ENCODE measurements at places on chromosomes 6 and 20.

DNA sequence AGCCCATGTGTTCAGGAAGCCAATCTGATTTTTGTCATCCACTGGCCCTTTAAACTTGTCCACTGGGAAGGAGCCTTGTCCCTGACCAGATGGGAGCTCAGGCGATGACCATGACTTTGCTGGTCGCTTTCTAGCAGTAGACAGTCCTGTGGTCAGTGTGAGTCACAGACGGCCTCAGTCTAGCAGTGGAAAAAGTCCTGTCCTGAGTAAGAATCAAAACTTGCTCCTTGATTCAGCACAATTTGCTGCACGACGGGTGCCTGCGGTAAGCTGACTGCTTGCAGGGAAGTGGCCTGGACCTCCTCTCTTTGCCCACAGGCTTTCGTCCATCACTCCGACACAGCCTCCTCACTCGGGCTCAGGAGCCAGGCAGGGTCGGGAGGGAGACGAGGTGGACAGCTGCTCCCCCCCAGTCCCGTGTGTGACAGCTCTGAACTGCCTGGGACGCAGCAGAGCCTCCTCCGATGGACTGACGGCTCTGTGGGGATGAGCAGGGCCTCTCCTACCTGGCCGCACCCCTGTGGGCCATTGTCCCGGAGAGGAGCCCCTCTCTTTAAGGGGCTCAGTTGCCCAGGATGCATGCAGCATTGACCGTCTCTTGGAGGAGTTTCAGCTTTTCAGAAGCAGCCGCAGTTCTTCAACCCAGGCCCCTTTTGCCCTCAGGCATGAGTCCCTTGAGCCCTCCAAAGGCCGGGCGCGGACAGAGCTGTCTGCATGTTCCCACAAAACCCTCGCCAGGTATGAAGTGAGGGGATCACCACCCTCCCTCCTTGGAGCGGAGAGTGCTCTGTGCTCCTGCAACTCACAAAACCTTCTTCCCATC lies 209.2 kb downstream of the ANKRD60 start:
- DNase-seq = no peak

DNA sequence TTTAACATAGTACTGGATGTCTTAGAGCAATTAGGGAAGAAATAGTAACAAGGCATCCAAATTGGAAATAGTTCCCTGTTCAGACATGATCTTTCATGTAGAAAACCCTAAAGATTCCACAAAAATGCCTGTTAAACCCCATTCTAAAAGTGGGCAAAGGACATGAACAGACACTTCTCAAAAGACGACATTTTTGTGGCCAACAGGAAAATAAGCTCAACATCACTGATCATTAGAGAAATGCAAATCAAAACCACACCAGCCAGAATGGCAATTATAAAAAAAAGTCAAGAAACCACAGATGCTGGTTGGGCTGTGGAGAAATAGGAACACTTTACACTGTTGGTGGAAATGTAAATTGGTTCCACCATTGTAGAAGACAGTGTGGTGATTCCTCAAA lies 109.9 kb upstream of the MOCS1 start:
- no peak for DNase-seq

GRCh38 chr6:5034328-5034727 lies 30.5 kb upstream of the RPP40 start:
- DNase-seq = no peak

DNA sequence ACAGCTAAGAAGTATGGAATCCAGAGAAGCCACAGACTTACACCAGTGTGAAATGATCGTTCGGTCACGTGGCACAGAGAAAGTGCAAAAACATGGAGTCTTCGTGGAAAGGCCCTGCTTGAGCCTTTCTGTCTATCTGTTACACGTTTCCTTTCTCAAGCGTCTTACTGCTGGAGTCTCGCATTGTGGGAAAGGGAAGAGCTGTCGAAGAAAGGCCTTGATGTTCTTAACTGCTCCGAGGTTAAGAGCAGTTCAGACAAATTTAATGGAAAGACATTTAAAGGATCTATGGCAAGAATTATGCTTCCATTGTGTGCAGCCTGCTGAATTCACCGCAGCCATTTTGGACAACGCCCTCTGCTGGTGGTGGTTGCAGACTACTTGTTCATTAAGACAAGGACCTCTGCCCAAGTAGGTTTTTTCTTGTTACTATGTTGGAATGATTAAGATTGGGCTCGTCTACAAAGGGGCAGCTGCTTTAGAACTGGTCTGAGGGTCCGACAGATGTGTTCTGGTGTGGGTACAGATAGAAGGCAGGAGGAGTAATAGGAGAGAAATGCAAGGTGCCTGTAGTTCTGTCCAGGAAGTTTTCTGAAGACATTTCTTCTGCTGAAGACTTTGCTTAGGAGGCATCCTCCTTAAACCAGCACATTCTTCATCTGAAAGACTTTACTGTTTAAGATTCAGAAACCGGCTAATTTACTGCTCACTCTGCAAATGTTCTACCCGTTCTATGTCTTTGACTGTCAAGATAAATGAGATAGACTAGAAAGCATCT lies 24.7 kb upstream of the CCN6 start:
- DNase-seq = peak; percentile 75

GRCh38 chr6:68724060-68724459 lies 89.0 kb downstream of the ADGRB3 start:
- DNase-seq = no peak

DNA sequence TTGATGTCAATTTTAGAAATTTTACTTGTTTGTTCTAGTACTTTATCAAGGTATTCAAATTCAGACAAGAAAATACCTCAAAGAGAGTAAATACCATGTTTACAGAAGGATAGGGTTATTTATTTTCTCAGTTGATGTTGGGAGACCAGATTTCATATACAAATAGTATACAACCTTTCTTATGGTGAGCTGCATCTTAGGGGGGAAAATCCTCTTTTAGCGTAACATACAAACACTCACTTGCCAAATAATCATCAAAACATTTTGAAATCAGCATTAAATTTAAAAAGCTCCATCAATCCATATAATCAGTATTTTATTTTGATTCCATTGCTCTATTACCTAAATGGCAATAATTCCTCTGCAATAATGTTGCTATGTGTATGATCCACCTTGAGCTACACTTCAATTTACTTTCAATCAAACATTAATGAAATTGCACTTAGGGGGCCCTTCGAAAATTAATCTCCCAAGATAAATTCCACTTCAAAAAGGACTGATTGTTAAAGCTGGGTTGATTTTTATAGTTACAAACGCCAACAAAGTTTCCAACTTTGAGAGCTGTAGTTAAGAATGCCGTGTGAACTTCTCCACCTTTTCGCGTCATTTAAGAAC lies 2.2 kb downstream of the NKX2-4 start:
- no peak for DNase-seq

- DNase-seq = no peak
Observed at GRCh38 chr6:33802186-33802958, 1.4 kb downstream of the MLN start.

GRCh38 chr20:14950633-14951032 lies 613.2 kb upstream of the FLRT3 start:
- DNase-seq = no peak

- DNase-seq = no peak
Observed at GRCh38 chr20:3156811-3157619, 2.6 kb downstream of the FASTKD5 start.

DNA sequence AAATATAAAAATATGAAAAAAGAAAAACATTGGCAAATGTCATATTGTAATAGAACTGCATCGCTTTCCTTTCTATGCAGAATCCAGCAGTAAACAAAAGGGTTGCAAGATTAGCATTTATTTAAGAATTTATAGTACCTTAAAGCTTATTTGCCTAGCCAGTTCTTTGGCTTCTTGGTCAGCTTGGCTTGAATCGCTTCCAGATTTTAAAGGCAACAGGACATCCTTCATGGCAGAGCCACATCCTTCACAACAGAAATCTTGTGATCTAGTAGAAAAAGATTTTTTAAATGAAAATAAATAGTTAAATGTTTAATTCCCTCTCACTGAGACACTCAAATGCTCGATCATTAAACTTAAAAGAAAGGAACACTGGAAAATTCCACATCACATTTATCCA lies 17.4 kb downstream of the UBE2J1 start:
- no peak for DNase-seq

DNA sequence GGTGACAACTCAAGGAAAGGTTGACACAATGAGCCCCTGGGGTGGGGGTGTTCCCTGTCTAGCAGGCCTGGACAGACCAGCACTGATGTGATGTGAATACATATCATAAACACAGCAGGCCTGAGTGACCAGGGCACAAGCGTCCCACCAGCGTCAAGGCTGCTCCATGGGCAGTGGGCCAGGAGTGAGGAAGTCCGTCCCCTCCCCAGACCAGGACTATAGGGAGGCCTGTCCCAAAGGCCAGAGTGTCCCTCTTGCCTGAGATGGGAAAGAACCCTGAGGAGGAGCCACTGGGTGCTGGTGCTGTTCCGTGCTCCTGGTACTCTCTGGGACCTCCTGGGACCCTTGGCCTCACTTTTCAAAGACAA lies 44.6 kb downstream of the RRBP1 start:
- no peak for DNase-seq

- DNase-seq = peak; percentile 79
Observed at GRCh38 chr20:40945754-40946450, 82.7 kb upstream of the TOP1 start.

DNA sequence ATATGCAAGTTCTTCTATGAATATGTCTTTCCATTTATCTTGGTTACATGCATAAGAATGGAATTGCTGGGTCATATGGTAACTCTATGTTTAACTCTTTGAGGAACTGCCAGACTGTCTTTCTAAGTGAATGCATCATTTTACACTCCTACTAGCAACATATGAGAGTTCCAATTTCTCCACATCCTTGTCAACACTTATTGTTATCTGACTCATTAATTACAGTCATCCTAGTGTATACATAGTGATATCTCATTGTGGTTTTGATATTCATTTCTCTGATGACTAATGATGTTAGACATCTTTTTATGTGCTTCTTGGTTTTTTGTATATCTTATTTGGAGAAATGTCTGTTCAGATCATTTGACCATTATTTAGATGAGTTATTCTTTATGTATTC lies 96.7 kb upstream of the LAMP5 start:
- DNase-seq = no peak

DNA sequence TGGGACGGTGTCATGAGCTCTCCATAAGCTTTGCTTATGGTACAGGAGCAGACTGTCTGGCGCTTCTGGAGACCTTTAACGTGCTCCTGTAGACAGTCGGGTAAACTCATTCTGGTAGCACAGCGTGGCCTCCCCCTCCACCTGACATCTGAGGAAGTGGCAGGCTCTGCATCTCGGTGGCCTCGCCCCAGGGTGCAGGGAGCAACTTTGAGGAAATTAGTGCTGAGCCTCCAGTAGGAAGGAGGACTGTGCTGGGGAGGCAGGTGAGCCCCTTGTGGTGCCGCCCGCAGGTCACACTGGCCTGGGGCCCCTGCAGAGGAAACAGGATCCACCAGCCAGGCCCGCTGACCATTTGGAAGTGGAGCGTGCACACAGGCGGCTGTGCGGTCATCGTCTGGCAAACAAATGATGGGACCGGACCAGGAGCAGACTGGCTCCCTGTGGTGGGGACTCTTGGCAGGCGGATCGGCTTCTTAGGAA lies 57.9 kb downstream of the SYNJ2 start:
- DNase-seq = no peak

- DNase-seq = no peak
Observed at GRCh38 chr6:126537061-126537816, 197.3 kb downstream of the CENPW start.

- no peak for DNase-seq
Observed at GRCh38 chr20:46699651-46700359, 9.6 kb upstream of the SLC2A10 start.

DNA sequence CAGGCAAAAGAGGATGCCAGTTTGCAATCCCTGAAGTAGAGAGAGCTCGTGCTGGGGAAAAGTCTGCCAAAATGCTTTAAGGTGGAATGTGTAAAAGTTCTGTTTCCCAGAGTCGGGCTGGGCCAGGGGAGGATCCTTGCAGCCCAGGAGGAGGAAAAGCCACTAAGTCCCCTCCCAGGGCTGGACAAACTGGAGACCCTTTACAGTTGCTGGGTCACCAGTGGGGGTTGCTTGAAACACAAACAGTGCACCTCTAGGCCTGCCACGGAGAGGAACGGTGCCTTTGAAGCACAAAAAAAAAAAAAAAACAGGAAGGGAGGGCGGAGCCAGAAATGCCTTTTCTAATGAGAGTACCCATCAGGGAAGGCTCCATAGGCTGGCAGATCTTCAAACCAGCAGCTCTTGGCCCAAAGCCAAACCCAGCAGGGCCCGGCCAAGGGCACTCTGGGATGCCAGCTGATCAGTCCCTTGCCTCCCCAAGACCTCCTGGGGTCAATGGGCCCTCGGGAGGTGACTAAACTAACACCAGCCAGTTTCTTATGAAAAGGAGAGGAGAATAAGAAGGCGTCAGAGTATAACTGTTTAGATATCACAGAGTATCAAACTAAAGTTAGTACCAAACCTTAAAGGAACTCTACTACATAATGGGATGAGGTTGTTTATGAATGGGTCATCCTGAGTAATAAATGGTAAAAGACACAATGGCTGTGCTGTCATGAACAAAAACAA lies 23.7 kb downstream of the HLA-A start:
- DNase-seq = peak; percentile 59

GRCh38 chr6:36912030-36912454 lies 26.3 kb downstream of the C6orf89 start:
- DNase-seq = no peak

DNA sequence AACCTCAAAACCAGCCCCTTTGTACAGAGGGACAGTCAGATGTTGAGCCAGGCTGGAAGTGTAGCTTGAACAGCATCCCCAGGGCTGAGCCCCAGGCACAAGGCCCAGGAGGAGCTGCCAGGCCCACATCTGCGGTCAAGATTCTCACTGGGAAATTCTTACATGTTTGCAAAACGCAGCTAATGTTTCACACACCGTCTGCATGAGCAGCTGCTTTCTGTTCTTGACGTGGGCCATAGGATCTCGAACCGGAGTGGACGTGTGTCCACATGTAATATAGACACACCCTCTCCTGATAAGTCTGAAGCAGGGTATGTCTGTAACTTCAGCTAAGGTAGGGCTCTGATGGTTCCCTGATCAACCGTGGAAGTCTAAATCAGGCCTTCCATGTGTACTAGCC lies 41.3 kb upstream of the TRAF3IP2 start:
- DNase-seq = no peak

GRCh38 chr20:2688041-2688591 lies 4.5 kb upstream of the EBF4 start:
- DNase-seq = peak; percentile 77

DNA sequence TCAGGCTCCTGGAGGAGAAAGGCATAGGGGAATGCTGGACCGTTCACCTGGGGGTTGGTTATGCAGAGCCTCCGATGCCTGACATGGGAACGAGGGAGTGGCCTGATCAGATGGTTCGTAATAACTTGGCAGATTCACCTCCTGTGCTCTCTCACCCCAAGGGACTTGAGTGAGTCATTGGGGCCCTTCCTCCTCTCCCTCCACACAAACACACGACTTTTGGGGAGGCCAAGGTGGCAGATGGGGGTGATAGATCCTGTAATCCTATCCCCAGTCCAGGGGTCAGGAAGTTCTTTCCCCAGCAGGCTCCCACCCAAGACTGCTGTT lies 45.6 kb upstream of the ARFGEF2 start:
- no peak for DNase-seq

DNA sequence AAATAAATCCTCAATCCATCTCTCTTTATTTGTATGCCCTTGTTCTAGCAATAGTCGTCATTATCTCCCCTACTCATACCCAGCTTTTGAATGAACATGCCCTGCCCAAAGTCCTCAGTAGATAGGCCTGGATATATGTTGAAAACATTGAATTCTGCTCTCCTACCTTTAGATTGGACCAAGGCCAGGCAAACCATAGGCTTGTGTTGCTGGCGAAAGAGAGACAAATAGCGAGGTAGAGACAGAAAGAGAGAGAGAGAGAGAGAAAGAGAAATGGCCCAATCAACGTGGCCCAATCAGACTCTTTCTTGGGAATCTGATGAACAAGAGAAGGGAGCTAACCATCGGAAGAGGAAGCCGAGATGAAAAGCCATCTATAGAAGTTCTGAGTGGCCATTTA lies 45.2 kb downstream of the NEDD9 start:
- DNase-seq = no peak

GRCh38 chr6:37490536-37491170 lies 9.0 kb downstream of the CCDC167 start:
- DNase-seq = no peak
